ENCODE measurements at places on chromosomes 6 and 20. TPM values are rescaled to one million over a fixed set of nuclear protein-coding genes. Genes with fewer than 3 reads are reported as not detected.

- no peak for DNase-seq
Observed at GRCh38 chr6:40634429-40634828, 47.3 kb upstream of the LRFN2 start.

- no peak for DNase-seq
Observed at GRCh38 chr6:44514085-44514484, 126.6 kb downstream of the CDC5L start.

- DNase-seq: no peak
Observed at GRCh38 chr6:53593001-53593488, 48.1 kb upstream of the GCLC start.

DNA sequence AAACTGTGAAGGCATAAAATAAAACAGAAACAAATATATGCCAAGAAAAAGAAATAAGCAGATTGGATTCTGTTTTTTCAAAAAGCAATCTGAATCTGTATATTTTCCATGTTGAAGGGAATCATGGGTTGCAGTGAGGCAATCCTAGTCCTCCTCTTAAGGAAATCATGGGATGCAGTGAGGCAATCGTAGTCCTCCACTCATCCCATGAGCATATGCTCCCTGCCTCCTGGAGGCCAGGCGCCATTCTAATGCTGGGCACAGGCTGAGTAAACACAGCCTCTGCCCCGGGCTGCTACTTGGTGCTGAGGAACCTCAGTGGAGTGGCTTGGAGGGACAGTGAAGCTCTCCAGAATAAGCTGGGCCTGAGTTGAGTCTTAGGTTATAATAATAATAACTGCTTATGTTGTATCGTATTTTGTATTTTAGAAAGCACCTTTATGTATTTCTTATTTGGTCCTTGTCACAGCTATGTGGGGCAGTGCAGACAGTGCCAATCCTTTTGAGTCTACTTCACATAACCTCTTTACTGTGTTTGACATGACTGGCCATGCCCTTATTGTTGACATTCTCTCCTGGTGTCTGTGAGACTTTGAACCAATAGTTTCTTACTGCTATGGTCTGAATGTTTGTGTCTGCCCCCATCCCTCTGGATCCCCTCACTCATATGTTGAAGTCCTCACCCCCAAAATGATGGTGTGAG lies 56.6 kb upstream of the CITED2 start:
- DNase-seq: no peak

GRCh38 chr6:159061805-159062563 lies 17.2 kb upstream of the TAGAP start:
- DNase-seq: no peak

GRCh38 chr20:22341508-22341907 lies 242.9 kb downstream of the FOXA2 start:
- no peak for DNase-seq

Gene LRRN4
- not detected for total RNA-seq

DNA sequence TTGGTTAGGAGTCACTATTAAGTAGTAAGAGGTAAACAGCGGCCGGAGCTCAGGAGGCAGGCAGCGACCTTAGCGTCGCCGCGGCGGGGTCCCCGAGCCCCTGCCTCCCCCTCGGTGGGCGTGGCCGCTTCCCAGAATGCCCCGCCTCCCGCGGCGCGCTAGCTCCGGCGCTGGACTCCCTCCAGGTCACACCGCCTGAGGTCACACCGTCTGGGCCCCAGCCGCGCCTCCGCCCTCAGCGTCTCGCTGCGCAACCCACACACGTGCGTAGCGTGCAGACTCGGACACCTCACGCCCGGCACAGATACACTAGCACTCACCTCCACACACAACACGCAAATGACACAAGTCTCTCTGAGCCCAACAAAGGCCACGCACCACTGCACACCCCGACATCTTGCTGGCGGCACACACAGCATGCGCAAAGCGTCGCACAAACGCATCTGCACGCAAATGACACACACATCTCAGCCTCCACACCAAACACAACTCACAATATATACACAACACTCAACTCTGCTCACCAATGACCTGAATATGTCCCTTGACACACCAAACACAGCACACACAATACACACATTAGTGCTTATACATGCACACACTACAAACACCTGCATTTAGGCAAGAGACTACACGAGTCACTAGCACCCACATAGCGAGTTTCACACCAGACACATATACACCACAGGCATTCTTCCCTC lies 17.6 kb upstream of the CDKN1A start:
- DNase-seq: no peak

DNA sequence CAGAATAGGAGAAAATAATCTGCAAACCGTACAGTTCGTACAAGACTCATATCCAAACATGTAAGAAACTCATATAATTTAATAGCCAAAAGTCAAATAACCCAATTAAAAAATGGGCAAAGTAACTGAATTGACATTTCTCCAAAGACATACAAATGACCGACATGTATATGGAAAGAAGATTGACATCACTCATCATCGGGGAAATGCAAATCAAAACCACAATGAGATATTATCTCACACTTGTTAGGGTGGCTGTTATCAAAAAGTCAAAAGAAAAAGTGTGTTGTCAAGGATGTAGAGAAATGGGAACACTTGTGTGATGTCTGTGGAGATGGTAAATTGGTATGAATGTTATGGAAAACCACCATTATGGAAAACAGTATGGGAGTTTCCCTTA lies 70.5 kb upstream of the STXBP5 start:
- no peak for DNase-seq

GRCh38 chr6:132414761-132415160 lies 13.5 kb upstream of the MOXD1 start:
- DNase-seq: no peak

Gene RAB44
- total RNA-seq: 0.11 TPM

DNA sequence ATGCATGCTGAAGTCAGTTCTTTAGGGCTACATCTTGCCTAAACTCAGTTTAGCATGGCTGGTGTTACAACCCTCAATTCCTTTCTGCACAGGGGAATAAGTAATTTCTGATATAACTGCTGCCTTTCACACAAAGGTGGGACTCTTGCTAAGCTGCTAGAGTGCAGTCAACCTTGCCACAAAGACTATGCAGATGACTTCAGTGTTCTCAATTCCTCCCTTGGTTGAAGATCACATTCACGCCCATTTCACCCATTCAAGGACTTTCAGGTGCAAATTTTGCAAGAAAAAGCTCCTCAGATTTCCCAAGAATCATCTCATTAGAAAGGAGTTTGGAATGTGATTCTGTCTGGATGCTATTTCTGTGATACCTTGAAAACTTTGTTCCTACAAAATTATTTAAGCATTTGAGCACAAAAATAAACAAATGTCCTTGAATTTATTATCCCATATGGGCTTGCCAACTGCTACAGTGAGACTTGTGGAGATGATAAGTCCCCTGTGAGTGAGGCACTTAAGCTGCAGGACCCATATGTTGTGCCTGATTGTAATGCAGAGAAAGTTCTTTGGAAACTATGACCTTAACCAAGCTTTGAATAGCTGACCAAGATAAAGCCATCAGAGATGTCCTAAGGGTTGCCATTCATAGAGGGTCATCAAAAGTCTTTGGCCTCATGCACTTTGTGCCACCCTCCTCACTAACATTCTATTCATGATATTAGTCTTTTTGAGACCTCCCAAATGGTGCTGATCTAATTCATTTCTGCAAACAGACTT lies 111.8 kb downstream of the PLCB4 start:
- no peak for DNase-seq

DNA sequence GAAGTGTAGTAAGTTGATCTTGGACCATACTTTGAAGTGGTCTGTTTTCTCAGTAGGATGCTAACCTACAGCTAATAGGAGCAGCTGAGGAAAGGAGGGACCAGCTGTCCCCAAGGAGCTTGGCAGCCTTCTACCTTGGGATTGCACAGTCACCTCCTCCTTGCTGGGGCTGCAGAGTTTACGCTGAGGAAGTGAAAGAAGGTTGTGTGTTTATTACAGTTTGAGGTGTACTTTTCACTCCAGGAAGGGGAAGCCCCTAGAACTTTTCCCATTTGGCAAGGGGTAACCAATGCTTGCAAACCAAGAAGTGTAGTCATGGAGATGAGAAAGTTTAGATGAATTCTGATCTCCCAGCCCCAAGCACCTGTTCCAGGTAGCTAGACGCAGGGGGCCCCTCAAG lies 58.8 kb downstream of the BMP6 start:
- DNase-seq: no peak

DNA sequence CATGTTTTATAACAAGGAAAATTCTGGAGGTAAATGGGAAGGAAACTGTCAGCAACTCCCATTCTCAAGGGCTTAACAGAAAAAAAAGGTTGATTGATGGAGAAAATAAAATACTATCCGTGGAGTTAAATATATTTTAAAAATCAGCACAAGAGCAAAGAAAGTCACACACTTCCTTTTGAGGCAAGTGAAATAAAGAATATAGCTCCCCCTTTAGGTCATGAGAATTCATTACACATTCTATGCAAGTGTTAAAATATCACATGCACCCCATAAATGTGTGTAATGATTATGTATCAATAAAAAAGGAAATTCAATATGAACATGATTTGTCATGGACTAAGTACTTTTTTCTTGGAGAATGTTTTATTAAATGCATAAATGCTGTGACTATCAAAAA lies 349.2 kb downstream of the TPBG start:
- no peak for DNase-seq

Measured in esophagus squamous epithelium (tissue), 5 donors.